Stimulated activated CD8-positive, alpha-beta memory T cell treated with anti-CD3 and anti-CD28 coated beads, Interleukin-4, amount 100 ng/mL, for 24 hours (primary cell): ENCODE measurements at places on chromosomes 3 and 15.

DNA sequence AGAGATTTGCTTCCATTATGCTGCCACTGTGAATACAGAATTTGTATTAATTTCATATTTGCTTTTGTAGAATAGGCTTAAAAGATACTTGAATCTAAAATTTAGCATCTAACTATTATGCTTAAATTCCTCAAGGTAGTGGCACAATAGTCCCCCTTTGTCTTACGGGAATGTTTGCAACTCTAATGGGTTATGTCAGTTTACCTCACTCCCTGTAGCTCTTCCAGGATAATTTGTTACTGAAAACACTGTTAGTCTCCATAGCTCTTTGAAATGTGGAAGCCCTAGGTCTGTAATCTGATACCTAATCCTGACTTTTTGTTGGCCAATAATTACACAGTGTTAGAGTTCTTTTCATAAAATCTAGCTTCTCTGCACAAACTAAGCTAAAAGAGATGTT is 433.4 kb downstream of the PYDC2 start:
- DNase-seq = no peak

- DNase-seq = no peak
Observed at GRCh38 chr3:169868369-169868768, 1.4 kb downstream of the LRRC31 start.

DNA sequence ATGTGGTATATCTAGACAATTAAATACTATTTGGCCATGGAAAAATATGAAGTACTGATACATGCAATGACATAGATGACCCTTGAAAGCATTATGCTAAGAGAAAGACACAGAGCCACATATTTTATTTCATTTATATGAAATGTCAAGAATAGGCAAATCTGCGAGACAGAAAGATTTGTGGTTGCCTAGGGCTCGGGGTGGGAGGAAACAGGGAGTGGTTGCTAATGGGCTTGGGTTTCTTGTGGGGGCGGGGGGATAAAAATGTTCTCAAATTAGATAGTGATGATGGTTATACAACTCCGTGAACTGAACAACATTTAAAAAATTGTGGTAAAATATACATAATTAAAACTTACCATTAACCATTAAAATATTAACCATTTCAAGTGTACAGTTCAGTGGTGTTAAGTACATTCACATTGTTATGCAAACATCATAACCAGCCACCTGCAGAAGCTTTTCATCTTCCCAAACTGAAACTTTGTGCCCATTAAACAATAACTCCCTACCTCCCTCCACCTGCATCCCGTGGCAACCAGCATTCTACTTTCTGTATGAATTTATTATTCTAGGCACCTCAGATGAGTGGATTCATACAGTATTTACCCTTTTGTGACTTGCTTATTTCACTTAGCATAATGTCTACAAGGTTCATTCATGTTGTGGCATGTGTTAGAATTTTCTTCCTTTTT is 24.3 kb upstream of the ANP32A start:
- DNase-seq = no peak

DNA sequence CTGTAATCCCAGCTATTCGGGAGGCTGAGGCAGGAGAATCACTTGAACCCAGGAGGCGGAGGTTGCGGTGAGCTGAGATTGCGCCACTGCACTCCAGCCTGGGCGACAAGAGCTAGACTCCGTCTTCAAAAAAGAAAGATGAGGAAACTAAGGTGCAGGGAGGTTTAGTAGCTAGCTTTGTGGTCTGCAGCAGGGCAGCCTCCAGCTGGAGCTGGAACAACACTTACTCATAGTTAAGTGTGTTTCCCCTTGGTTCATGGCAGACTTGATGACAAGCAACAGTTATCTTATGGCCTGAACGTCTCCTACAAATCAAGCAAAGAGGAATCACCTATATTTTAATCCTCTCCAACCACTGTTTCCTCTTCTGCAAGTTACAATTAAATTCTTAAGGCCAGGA is 12.6 kb downstream of the KAT2B start:
- DNase-seq = no peak

- DNase-seq = no peak
Observed at GRCh38 chr3:32334675-32335074, 57.0 kb upstream of the CMTM7 start.

- DNase-seq = no peak
Observed at GRCh38 chr3:101791778-101792177, 12.8 kb downstream of the NXPE3 start.

GRCh38 chr3:125107861-125108567 is 52.2 kb upstream of the HEG1 start:
- DNase-seq = no peak

GRCh38 chr15:52005748-52006701 is 13.0 kb upstream of the MAPK6 start:
- DNase-seq = no peak

DNA sequence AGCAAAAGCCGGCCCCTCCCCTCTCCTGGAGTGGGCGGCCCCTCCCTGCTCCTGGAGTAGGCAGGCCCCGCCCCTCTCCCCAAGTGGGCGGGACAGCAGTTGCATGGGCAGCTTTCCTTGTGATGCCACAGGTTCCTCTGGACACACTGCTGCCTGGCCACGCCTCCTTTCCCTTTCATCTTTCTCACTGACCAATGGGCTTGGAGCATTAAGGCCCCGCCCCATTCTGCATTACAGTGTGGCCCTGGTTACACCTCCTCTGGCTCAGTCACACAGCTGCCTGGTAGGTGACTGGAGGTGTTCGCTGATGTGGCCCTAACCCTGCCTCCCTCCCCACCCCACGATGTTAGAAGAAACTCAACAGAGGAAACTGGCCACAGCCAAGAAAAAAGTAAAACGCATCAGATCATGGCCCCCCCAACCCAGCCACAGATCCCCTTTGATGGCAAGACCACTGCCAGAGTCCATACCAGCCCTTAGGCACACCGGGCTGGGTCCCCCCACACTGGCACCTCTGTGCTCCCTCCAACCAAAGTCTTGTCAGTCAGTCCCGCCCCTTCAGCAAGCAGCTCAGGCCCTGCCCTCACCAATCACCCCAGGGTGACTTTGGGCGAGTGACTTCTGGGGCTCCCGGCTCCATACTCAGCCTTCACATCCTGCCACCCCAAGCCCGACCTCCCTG is 84.3 kb downstream of the ADAMTS7 start:
- DNase-seq = no peak

- DNase-seq = no peak
Observed at GRCh38 chr3:72535772-72536171, 312.5 kb downstream of the SHQ1 start.

DNA sequence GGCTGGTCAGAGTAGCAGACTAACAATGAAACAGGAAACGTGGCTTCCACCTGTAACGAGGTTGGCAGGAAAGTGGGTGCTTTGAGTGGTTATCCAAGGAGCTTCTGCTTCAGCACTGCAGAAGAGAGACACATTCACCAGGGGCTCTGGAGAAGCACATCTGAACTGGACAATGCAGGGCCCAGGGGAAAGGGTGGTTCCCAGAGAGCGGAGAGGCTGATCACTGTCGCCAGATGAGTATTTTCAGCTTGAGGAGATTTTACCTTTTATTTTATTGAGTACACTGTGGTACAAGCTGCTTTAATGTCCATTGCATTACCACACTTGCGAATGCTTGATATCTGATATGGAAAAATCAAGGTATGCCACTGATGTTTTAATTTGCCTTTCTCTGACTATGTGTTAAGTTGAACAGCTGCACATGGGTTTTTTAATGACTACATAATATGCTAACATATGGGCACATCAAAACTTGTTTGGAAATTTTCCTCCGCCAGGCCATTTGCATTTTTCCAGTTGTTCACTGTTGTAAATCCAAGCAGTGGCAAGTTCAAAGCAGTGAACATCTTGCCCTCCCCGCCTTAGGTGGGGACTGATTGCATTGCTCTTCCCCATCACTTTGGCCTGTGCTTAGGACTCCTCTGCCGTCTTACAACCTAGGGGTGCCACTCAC is 52.1 kb downstream of the LRTM1 start:
- no peak for DNase-seq

GRCh38 chr15:95051861-95052260 is 820.5 kb downstream of the MCTP2 start:
- DNase-seq = no peak

DNA sequence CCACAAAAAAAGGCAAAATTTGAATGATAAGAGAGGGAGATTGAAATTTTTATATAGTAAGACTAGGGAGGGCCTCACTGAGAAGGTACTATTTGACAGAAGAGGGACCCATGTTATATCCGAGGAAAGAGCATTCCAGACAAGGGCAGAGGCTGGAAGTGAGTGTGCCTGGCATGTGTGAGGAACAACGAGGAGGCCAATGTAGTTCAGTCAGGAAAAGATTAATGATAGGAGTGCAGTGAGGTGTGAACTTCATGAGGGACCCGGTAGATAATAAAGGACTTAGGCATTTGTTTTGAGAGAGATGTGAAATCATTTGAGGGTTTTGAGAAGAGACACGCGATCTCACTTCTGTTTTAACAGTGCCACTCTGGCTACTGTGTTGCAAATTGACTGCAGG is 36.3 kb downstream of the ASTE1 start:
- no peak for DNase-seq

DNA sequence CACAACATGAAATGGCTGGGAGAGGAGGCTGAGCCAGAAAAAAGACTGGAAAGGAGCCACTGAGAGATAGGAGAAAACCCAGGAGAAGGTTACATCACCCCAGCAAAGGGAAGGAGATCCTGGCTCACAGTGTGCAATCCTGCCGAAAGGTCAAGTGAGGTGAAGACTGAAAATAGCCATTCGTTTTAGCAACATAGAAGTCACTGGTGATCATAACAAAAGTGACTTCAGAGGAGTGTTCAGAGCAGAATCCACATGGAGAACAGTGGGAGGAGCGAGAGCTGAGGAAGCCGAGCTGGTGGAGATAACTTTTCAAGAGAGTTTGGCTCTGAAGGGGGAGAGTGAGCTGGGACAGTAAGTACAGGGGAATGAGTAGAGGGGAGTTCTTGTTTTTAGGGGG is 5.4 kb upstream of the HEG1 start:
- no peak for DNase-seq

GRCh38 chr3:35932995-35933394 is 293.7 kb downstream of the ARPP21 start:
- DNase-seq = no peak

DNA sequence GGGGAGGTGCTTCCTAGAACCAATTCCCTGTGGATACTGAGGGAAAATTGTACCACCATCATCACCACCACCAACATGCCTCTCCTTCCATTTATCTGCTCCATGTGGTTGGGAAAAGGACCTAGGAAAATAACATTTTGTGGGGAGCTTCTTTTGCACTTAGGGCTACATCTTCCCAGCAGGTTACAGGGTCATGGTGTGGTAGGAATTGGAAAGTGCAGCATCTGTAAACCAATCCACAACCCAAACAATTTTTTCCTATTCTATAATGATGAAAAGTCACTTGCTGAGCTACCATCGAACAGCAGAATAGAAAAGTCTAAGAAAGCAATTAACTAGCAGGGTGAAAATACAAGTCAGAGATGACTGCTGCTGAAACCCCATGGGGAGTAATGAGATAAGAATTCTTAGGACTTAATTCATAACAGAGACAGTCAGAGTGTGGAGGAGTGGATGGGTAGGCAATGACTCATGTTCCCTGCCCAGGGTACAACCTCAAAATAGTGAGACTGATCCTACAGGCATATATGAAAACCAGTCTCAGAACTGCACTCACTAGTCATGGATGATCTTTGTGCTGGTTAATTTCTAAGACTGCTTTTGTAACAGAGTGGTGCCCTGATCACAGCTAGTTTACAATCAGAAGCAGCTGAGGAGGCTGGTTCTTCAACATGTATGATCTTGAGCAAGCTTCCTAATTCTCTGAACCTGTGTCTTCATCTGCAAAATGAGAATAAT is 38.1 kb upstream of the LEKR1 start:
- DNase-seq = no peak

DNA sequence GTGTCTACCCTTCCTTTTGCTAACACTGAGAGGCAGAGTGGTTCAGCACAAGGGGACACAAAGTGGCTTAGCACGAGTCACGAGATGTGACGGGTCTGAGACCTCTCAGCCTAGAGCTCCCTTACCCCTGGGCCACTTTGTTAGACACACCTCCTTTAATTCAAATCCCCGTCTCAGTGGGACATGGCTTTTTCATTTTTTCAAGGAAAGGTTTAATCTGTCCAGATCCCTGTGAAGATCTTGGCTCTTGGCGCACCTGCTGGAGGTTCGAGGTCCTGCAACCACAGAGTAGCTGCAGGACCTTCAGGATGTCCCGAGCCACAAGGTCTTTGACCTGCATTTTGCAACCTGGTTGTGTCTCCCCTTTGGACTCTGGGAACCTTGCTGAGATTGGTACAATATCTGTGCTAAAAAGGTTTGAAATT is 52.0 kb downstream of the LPP start:
- DNase-seq = no peak

DNA sequence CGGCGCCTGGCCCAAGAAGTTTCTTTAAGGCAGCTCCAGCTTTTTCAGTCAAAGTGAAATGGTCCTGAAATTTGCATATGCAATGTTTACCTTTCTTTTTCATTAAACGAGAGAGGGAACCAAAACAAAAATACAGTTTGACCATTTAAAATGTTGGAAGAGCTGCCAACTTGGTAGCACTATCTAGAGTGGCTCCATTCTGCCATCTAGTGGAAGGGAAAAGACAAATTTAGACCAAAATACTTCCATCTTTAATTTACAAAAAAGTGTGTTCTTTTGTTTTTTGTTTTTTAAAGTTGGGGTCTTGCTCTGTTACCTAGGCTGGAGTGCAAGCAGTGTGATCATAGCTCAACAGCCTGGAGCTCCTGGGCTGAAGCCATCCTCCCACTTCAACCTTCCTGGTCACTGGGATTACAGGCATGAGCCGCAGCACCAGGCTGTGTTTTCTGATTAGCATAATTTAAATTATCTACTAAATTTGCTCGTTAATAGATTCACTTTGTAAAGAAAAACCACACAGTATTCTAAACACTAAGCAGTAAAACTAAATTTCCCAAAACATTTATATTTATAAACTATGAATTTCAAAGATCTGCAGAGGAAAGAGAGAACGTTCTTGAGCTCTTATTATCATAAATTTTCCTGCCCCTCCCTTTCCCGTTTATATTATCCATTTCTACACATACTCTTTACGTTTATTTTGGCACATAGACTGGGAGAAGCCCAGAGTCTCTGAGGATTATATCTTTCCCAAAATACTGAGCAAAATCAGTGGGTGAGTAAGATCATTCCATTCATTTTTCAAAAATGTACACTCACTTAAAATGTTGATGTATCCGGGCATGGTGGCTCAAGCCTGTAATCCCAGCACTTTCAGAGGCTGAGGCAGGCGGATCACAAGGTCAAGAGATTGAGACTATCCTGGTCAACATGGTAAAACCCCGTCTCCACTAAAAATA is 15.4 kb upstream of the RFC4 start:
- DNase-seq = no peak

DNA sequence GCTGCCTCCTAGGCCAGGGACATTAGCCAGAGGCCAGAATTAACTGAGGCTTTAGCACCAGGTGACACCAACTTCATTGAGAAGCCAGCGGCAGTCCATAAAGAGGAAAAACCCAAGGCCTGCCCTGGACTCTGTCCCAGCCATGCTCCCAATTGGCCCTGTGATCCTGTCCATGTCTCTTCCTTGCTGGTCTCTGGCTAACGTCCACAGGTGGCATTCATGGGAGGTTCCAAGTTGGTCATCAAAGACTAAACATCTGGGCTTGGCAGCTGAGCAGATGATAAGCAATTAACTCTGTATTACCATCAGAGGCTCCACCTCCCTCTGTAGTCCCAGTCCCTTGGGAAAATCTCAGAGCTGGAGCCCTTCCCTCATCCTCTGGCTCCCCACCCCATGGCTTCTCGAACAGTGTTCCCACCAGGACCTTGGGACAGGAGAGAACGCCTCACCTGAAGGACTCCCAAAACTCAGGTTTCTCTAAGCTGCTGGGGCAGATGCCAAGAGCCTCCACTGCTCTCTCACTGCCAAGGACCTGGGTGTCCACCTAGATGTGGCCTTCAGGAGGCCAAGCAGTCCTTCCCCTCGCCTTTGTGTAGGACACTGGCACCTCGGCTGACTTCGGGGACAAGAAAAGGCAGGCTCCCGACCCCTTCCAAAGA is 40.4 kb downstream of the GOLGA6A start:
- no peak for DNase-seq
